ENCODE measurements at places on chromosomes 2 and 18.

- no peak for DNase-seq
Measured at GRCh38 chr18:56542476-56542875, 95.9 kb downstream of the TXNL1 start.

DNA sequence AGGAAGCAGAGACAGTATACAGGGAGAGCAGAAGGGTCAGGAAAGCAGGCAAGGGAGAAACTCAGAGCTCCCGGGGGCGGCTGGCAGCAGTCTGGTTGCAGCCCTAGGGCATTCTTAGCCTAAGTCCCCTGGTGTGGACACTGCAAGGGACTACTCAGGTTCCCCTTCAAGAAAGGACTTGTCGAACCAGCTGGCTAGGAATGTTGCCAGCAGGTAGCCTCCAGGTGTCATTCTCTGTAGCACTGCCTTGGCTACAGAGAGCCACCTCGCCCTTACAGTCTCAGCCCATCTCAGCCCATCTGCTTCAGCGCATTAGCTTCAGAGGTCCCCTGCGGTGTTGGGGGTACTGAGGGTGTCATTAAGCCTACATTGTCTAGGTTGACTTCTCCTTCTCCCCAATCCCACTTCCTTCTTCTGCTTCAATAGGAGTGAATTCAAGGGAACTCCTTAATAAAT, 11.3 kb upstream of the TMSB10 start:
- no peak for DNase-seq

DNA sequence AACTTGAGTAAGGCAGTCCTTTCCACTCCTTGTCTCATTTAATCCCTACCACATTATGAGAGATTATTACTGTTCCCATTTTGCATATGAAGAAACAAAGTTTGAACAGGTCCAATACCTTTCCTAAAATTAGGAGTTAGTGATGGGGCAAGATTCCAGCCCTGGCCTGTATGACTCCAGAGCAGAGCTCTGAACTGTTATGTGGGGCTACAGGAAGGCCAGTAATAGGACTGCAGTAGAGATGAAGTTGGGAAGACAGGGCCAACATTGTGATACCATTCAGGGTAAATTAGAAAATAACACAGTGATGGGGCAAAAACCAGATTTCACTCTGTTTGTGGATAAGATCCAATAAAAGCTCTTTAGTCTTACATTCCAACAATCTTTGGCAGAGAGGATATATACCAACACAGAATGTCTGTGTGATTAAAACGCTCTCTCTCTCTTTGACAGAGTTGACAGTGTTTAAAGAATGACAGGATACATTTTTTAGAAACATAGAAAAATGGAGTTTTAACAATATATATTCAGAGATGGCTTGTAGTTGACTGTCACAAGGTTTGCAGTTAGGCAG, 22.7 kb downstream of the KATNAL2 start:
- DNase-seq = no peak

- no peak for DNase-seq
Measured at GRCh38 chr2:31219131-31219969, 2.0 kb upstream of the CAPN14 start.

DNA sequence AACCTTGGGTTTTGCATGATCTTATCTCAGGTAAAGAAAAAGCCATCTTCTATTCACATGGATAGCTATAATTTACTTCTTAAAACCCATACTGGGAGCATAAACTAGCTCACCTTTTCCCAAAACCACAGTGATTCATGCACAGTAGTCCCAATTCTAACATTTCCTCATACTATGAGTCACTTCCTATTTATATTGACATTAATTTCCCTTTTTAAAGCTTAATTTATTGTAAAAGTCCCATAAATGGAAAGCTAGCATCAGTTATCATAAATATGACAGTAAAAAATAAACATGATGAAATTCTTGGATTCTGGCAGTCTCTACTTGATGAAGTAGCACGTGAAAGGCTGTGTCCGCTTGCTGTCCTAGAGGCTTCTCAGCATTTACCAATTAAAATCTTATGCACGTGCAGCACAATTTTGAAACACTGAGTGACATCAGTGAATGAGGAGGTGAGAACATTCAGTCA, 180.1 kb downstream of the CDH2 start:
- peak; percentile 43 for DNase-seq

DNA sequence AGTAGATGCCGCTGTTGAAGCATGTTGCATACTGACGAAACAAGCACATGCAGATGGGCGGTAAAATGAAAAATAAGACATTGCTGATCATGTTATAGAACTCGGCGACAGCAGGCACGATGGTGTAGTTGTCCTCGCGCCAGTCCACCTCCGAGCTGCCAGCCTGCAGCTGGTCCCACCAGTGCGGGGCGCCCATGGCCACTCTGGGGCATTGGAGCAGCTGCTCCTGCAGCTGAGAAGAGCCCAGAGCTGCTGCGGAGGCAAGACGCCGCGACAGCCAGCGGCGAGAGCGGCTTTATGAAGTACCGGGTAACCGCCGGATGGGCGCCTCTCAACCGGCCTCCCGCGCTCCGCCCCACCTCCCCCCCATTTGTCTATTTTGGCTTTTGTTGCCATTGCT, 32.6 kb upstream of the ADAM23 start:
- no peak for DNase-seq

GRCh38 chr18:9019135-9019534, 83.4 kb upstream of the NDUFV2 start:
- no peak for DNase-seq

GRCh38 chr2:207285473-207285815, 119.7 kb upstream of the KLF7 start:
- no peak for DNase-seq

- peak; percentile 64 for DNase-seq
Measured at GRCh38 chr2:47223980-47224379, 68.9 kb upstream of the STPG4 start.

GRCh38 chr18:64893349-64893748, 744.5 kb upstream of the LINC00305 start:
- DNase-seq = no peak

- DNase-seq = peak; percentile 83
Measured at GRCh38 chr2:23351388-23352141, 33.4 kb upstream of the KLHL29 start.

DNA sequence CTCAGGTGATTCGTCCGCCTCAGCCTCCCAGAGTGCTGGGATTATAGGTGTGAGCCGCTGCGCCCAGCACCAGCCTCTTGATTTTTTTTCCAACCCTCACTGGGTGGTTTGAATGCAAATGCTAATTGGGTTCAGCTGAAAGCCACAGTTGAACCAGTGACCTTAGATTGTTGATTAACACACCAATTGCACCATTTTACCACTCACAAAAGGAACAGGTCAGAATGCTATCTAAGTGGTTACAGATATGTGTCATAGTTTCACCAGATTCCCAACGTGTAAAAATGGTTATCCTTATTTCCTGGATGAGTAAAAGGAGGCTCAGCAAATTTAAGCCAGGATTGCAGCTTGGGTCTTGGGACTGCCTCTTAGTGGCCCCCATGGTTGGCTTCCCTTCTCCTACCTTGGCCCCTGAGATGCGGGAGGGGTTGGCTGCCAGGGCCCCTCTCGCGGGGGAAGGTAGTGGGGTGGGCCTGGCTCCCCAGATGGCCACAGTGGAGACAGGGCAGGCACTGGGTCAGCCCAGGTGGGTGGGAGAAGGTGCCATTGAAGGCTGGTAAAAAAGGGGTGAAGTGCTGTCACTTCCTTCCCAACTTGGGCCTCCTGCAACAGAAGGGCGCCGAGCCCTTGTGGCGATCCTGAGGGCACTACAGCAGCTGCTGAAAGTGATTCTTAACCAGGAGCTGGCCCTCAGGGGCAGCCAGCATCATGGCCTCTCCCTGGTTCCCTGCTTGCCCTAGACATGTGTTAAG, 164.9 kb upstream of the HAAO start:
- no peak for DNase-seq

GRCh38 chr2:212770240-212770639, 231.6 kb upstream of the ERBB4 start:
- DNase-seq = no peak

DNA sequence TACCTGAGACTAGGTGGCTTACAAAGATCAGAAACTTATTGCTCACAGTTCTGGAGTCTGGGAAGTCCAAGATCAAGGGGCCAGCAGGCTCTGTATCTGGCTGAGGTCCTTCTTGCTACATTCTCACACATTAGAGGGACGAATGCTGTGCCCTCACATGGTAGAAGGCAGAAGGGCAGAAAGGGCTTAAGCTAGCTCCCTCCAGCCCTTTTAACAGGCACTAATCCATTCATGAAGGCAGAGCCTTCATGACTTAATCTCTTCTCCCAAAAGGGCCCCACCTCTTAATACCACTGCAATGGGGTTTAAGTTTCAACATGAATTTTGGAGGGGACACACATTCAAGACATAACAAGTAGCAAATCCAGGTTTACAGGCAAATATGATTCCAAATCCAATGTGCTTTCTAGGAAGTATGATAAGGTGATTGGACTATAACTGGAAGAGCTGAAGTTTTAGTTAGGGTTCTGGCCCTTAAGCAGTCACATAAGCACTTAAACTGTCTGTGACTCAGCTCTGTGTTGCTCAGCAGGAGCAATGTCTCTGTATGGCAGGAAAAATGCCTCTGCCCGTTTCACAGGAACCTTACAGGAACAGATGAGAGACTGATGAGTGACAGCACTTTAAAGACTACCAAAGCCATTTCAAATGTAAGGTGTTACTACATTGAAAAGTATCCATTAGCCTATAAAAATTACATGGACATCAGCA, 119.6 kb upstream of the PTPRM start:
- peak; percentile 43 for DNase-seq

- DNase-seq = no peak
Measured at GRCh38 chr18:75116809-75117208, 92.1 kb downstream of the PTGR3 start.

- DNase-seq = no peak
Measured at GRCh38 chr2:120224256-120224655, 1.1 kb upstream of the TMEM185B start.
